ENCODE measurements at places on chromosomes 3 and 15.

- no peak for DNase-seq
These were observed 1041.7 kb downstream of the AGBL1 start for GRCh38 chr15:87121336-87121735.

GRCh38 chr3:32118215-32118614 lies 11.8 kb downstream of the GPD1L start:
- DNase-seq = no peak

DNA sequence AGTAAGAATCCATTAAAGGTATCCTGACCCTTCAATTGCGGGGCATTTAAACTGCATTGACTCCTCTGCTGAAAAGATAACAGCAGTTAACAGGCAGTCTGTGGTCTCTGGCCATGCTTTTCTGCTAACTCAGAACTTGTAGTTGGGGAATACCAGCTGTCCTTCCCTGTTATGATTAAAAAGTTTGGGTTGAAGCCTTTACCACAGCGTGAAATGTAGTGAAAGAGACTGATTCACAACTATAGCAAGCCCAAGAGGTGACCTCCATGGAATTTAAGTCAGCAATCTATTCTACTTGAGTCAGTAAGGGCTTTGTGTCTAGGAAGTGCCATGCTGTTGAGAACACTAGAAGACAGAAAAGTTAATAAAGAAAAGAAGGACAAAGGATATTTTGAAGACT lies 1037.3 kb downstream of the SI start:
- no peak for DNase-seq

DNA sequence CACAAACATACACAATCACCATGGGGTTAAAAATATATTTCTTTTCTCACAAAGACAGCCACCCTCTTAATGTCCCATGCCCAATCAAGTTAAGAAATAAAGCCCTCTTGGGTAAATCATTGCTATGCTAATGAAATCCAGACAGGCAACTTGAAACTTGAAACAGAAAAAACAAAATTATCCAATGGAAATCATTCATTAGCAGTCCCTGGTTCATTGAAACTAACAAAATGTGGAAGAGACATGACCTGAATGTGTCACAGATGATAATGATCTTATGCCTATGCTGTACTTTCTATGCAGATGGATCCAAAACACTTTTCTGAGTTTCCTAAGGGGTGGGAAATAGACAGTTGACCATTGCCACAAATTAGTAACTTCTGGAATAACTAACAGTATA lies 983.7 kb downstream of the MCTP2 start:
- DNase-seq = no peak

DNA sequence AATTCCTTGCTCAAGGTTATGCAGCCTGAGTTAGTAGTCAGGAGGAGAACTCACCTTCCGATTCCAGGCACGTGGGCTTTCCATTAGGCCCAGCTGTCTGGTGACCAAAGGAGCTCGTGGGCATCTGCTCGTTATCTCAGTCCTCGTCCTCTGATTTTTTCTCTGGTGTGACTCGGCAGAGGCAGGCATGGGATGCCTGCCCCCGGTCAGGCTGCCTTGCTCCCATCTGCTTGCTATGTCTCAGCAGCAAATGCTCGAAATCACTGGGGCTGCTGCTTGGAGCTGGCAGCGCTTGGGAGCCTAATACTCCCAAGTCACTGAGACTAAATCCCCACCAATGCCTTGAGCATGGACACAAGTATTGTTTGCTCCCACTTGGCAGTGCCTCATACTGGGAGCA lies 84.5 kb upstream of the NMNAT3 start:
- no peak for DNase-seq

- peak; percentile 38 for DNase-seq
These were observed 66.1 kb downstream of the WHAMM start for GRCh38 chr15:82875411-82876003.

- no peak for DNase-seq
These were observed 37.8 kb upstream of the TRH start for GRCh38 chr3:129936757-129937156.

DNA sequence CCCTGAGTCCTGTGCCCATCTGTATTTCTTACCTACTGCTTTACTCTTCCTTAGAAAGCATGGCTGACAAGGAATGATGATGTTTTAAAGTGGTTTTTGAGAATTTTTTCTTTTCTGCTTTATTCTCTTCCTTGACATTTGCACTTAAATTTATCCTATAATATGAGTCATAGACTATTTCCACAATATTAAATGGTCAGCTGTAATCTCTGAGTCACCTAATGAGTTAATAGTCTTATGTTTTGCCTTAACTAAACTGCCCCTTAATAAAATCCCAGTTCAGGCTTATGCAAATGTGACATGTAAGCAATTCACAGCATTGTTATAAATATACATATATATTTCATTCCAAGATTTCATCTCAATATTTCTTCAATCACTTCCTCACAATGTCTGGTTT lies 23.8 kb downstream of the MEIS2 start:
- no peak for DNase-seq

DNA sequence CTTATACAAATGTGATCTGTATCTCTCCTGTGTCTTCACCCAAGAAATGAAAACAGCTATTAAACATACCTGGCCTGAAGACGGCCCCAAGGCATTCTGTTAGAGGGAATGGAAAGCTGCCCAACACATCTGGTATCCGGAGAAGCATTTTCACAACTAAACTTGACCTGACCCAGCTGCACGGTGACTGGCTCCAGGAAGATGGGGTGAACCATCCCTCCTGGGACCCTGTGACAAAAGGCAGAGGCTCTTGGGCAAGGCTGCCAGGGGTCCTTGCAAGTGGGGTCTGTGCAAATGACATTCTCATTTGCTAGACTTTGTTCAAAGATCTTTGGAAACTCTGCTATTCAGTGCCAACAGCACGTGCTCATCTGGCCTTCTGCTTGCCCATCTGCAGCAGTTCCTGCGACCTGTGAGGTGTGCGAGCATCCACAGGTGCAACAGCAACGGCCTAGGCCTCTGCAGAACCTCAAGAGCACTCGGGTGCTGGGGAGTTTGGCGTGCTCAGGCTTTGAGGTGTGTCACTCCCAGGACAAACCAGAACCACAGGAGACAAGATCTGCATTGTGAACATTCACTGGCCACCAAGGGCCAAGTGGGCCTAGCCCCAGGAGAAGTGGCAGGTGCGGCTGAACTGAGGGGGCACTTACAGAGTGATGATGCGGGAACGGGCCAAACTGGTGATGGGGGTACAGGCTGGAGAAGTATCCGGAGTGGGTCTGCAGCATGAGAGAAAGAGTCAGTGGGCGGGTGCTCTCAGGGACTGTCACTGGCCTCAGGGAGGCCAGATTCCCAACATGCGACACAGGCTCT lies 71.8 kb downstream of the SENP2 start:
- DNase-seq = no peak

DNA sequence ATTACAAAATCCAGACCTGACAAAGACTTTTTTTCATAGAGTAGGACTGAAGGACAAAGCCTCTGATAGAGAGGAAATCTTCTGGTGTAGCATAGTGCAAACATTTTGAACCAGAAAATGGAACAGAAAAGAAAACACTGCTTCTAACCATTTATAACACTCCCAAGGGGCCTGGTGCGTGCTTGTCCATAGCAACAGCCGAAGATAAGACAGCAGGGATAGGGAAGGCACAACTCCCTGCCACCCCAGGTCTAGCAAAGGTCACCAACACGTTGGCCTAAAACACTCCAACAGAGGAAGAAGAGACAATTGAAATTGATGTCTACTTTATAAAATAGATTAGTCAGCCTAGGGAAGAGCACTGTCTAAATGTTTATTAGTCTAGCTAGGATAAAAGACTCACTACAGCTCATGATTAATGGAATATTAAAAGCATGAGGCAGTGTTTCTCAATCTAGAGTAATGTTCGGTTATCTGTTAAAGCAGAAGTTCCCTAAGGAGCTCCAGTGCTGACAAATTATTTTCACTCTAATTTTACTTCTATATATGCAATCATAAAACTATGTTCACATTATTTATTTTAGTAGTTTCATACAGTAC lies 145.2 kb downstream of the P3H2 start:
- no peak for DNase-seq

All from H54 (cell line).